ENCODE measurements at places on chromosomes 2 and 18.

- no peak for DNase-seq
Observed at GRCh38 chr18:36381075-36381474, 83.6 kb downstream of the FHOD3 start.

GRCh38 chr2:13611939-13612338 is 895.2 kb downstream of the TRIB2 start:
- no peak for DNase-seq

- no peak for DNase-seq
Observed at GRCh38 chr2:166013878-166014277, 60.3 kb upstream of the TTC21B start.

DNA sequence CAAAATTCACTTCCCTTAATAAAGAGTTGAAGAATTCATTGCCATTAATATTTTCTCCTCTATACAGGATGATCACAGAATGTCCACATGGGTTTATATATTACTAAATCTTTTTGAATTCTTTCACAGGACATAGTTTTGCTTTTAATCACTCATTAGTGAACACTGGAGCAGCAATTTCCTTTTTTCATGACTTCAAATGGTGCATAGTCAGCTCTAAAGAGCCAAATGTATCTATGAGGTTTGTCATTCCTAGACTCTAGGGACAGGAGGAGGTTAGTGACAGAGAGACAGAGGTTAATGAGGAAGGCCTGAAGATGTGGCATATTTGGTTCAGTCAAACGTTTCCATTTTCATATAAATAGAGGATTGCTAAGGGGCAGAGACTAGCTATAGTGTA is 111.8 kb downstream of the FSHR start:
- DNase-seq: no peak
